ENCODE measurements at places on chromosomes 7 and 10.

- DNase-seq: no peak
Observed at GRCh38 chr7:152341039-152341913, 94.5 kb downstream of the KMT2C start.

GRCh38 chr10:68795886-68796532, 31.3 kb upstream of the STOX1 start:
- no peak for DNase-seq

GRCh38 chr7:141706239-141707064, 1.7 kb upstream of the WEE2 start:
- DNase-seq: no peak

DNA sequence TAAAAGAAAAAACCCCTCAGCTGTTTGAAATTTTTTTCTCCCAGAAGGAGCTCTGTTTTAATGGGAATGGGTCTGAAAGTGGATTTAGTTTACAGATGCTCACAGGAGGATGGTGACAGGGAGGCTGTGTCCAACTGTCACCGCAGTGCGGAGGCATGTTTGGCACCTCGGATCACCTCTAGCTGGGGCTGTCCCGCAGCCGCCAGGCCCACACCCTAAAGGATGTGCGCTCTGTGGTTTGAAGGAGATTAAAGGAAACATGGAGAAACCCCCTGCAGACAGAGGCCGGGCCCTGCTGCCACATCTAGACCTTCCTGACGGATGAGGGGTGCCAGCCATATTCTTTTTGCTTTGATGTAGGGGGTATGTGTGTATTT, 160.6 kb downstream of the DNAJB6 start:
- no peak for DNase-seq

- no peak for DNase-seq
Observed at GRCh38 chr10:72044417-72045041, 43.8 kb downstream of the SPOCK2 start.

- no peak for DNase-seq
Observed at GRCh38 chr10:26647602-26648244, 49.8 kb upstream of the PDSS1 start.

GRCh38 chr7:50450590-50451032, 461 bp upstream of the FIGNL1 start:
- DNase-seq: no peak

DNA sequence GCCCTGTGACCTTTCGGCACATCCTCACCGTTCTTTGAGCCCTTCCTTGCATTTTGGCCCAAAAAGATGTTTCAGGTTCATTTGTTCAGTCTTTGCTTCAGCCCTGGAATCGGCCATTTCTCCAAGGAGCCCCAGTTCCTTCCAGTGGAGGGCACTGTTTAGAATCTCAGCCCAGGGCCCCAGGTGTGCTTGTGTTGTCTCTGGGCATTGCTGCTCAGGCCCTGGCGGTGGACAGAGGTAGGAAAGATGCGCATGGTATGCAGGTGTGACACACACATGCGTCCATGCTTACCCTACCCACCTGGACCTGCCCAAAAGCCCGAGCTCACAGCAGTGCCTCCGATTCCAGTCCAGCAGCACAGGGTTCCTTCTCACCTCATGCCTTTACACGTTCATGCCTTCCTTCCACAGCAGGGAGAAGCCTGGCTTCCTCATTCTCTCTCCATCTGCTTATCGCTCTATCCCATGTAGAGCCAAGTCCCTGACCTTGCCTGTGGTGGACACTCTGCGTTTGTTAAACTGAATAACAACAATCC, 70.6 kb downstream of the LHPP start:
- no peak for DNase-seq

DNA sequence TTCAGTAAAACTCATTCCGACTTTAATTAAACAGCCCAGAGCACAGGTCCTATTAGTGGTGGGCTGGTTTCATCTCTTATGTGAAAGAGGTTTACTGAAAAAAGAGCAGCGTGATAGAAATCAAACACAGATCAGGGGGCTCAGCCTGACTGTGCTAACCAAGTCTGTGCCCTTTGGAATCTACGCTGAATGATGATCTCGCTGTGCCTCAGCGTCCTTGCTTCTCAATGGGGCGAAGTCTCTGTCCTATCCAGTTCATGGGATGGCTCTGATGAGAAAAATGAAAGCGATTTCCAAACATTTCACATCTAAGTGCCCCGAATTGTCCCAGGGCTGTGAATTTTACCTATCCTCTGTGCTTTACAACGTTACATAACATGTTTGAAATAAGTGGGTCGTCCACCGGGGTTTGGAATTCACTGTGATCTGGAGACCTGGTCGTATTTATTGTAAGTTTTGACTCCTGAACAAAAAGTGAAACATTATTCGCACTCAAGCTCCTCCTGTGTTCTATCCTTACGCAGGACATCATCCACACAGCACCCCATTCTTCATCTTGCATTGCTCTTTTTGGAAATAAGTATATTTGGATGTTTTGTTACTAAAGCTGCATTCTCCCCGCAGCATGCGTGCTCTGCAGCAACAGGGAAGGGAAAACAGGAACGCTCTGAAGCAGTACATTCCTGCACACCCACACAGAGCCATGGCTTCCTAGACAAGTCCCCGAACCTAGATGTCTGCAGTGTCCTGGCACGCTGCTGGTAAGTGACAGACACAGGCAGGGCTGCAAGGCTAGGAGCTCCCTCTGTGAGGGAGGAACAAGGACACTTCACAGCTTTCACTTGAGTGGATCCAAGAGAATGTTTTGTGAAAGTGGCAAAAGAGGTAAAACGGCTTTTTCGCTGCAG, 83.5 kb downstream of the SLC37A3 start:
- no peak for DNase-seq

DNA sequence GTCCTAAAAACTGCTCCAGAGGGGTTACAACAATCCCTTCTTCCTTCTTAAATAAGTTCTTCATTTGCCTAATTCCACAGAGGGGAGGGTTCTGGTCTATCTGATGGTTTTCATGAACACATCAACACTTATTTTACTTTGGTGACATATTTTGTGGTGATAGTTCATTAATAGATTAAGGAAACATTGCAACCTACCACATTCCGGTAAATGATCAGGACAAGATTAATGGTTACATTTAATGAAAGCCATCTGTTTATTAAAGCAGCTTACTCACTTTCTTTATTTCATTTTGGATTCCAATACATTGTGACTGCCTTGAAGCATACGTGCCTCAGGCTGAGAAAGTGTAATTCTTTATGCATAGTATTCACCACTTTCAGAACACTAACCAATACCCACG, 101.0 kb downstream of the SKIDA1 start:
- DNase-seq: no peak

All from stimulated activated naive CD8-positive, alpha-beta T cell treated with anti-CD3 and anti-CD28 coated beads, Interleukin-15, amount 100 ng/mL, for 72 hours (primary cell).